ENCODE measurements at places on chromosomes 3 and 15.

- no peak for DNase-seq
These were observed 78.4 kb downstream of the B3GNT5 start for GRCh38 chr3:183331498-183331897.

- no peak for DNase-seq
These were observed 581 bp downstream of the SH3BP5 start for GRCh38 chr3:15331606-15332404.

- no peak for DNase-seq
These were observed 56.6 kb upstream of the APEH start for GRCh38 chr3:49617390-49618013.

DNA sequence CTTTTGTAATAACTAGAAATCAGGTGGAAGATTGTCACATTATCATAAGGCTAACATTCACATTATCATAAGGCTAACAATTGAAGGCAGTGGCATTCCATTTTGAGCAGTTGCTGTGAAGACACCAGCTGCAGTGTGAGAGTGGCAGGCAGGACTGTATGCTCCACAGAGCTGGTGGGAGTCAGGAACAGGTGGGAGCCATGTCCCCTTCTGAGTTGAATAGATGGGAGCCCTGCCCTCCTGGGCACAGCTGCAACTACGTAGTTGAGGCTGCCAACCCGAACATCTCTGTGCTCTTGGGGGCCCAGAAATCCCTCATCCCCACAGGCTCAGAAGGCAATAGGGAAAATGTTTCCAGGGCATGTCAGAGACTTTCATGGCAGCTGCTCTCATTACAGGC lies 1627.6 kb downstream of the SI start:
- no peak for DNase-seq

DNA sequence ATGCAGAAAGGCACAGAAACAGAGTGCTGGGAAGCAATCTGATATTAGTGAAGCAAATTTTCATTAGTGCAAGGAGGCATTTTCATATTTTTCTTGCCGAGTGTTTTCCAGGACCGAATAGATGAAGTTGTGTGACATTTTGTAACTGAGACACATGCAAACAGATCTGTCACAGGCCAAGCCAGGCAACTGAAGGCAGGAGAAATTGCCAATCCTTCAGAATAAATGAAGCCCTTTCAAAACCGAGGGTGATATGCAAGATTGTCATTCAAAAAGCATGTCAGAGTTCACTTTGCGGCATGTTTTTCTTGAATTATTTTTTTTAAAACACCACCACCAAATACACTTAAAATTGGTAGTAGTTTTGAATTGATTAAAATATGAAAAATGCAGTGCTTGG lies 6.2 kb downstream of the LMOD3 start:
- no peak for DNase-seq

- DNase-seq: no peak
These were observed 52.8 kb downstream of the CRTC3 start for GRCh38 chr15:90582553-90582952.

GRCh38 chr15:88334436-88334835 lies 77.9 kb upstream of the NTRK3 start:
- no peak for DNase-seq

All from stimulated activated CD4-positive, alpha-beta T cell treated with anti-CD3 and anti-CD28 coated beads, Interleukin-15, amount 100 ng/mL, for 48 hours (primary cell).